AG09319 (cell line): ENCODE measurements at places on chromosomes 4 and X.
A peak's percentile ranks its signal among the peaks of the same experiment; 100 is the strongest.

DNA sequence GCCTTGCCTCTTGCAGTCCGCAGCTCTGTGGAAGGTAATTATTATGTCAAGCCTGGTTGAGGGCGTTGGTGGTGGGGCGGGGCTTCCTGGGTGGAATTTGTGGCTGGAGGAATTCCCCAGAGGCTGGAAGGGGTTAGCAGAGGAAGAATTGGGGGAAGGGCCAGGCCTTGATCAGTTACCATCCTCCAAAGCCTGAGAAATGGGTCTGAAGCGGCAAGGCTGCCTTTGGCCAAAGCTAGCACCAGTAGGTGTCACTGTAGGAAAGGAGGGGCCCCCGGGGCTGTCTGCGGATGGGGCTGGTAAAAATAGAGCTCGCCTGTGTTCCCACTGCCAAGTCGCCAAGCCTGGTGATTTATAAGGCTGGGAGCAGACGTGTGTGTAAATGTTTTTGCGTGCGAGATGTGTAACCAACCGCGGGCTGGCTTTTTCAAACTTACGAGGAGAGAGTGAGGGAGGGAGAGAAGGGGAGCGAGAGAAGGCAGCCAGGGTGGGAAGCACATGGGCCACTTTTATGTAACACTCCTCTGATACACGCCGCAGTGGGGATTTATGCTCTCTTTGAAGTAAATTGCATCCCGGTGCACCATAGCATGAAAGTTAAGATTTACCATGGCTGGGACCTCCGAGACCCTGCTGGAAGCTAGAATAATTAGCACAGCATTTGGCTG lies 367.0 kb downstream of the BCOR start:
- DNase-seq = no peak

- no peak for DNase-seq
Measured at GRCh38 chr4:19614171-19614570, 637.5 kb upstream of the SLIT2 start.

- DNase-seq = no peak
Measured at GRCh38 chr4:183263787-183264386, 56.2 kb downstream of the CLDN22 start.

DNA sequence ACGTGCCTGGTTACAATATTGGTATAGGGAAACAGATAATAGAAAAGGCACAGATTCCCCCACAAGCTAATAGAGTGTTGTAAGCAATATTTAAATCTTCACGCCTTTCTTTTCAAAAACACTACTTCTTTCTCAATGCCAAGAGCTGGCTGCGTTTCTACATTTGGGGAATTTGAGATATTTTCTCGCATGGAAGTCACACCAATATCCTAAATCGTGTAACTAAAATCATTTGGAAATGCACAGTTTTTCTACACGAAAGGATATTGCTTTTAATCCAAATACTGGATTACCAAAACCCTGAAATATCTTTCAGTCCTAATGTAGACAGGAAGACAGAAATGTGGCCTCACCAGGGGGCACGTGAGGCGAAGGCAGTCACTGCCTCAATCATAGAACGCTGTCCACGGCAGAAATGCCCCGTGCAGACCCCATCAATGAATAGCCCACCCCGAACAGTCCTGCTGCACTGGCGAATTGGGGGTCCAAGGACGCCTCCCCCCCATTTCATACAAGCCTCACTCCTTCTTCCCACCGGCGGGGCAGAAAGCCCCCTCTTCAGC lies 106.6 kb downstream of the NSUN7 start:
- no peak for DNase-seq

GRCh38 chrX:103792916-103793544 lies 16.4 kb downstream of the PLP1 start:
- peak; percentile 11 for DNase-seq
